Mesangial cell (primary cell): ENCODE measurements at places on chromosomes 12 and 14. TPM values are rescaled to one million over a fixed set of nuclear protein-coding genes. Genes with fewer than 3 reads are reported as not detected.

Gene ANO2
- 1.8 TPM in 1 of 2 replicates, not detected in the other for total RNA-seq

Gene B3GNT4
- 0.49 and 2.0 TPM in 2 replicates for total RNA-seq

Gene P2RX2
- total RNA-seq, result not detected in 2 replicates

Gene NCKAP5L
- 19.9 and 36.0 TPM in 2 replicates for total RNA-seq

Gene PTPN11
- total RNA-seq, result 35.6 and 52.3 TPM in 2 replicates

Gene AQP2
- not detected in 2 replicates for total RNA-seq

Gene MYF6
- total RNA-seq, result 0.13 and 0.81 TPM in 2 replicates

Gene DYRK2
- total RNA-seq, result 20.2 and 32.2 TPM in 2 replicates

Gene GPRC5D
- 0.13 TPM in 1 of 2 replicates, not detected in the other for total RNA-seq

Gene OR6C68
- total RNA-seq, result not detected in 2 replicates

Gene KRT83
- not detected in 2 replicates for total RNA-seq
